ENCODE measurements at places on chromosomes 3 and 15. TPM values are rescaled to one million over a fixed set of nuclear protein-coding genes. Genes with fewer than 3 reads are reported as not detected.

- no peaks in the 10 kb centered on the region for H3K4me1 ChIP-seq
- DNase-seq: no peak
- no peak overlapping the region for H3K4me3 ChIP-seq
- no peaks in the 10 kb centered on the region for H3K36me3 ChIP-seq
Observed at GRCh38 chr15:59244337-59244736, 37.7 kb downstream of the LDHAL6B start.

DNA sequence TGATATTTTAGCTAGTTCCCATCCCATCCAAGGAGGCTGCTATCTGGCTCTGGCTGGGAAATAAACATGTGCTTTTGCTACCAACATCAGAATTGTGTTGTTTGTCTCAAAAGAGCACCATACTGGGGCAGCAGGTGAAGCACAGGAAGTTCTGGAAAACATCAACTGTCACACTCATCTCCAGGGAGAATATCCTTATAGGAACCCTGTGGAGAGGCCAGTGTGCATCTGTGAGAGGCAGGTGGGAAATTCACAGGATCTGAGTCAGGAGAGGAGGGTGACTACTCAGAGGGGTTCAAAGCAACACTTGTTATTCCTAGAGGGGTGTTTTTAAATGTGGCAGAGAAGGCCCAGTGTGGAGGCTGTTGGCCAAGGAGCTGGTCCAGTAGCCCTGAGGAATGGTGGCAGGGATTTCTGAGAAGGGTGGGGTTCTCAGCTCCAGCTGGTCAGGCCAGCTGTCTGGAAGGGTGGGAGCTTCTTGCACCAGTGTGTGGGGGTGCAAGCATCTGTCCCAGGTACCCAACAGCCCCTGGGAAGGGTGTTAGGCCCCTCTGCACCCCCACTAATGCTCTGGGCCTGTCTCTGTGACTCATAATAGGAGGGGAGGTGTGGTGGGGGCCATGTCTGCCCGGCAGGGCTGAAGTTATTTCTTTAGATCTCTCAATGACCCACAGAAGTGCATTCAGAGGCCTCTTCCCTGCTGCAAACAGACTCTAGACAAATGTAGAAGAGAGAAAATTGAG lies 28.7 kb downstream of the RPSA start:
- no peak for DNase-seq
- peaks cover 7% of the 10 kb centered on the region for H3K4me1 ChIP-seq
- H3K36me3 ChIP-seq: no peaks in the 10 kb centered on the region
- H3K4me3 ChIP-seq: no peak overlapping the region
- no peaks in the 10 kb centered on the region for H3K27me3 ChIP-seq
- no peak overlapping the region for H3K27ac ChIP-seq

- H3K4me1 ChIP-seq: peaks cover 19% of the 10 kb centered on the region
- DNase-seq: peak; percentile 34
- H3K4me3 ChIP-seq: no peak overlapping the region
- no peaks in the 10 kb centered on the region for H3K36me3 ChIP-seq
- H3K27ac ChIP-seq: peak overlapping the region; percentile 56
- H3K27me3 ChIP-seq: no peaks in the 10 kb centered on the region
Observed at GRCh38 chr3:38722781-38723568, 73.5 kb upstream of the SCN5A start.

- no peaks in the 10 kb centered on the region for H3K4me1 ChIP-seq
- H3K4me3 ChIP-seq: no peak overlapping the region
- no peaks in the 10 kb centered on the region for H3K27me3 ChIP-seq
- peak; percentile 13 for DNase-seq
Observed at GRCh38 chr15:88019656-88020055, 236.9 kb downstream of the NTRK3 start.

DNA sequence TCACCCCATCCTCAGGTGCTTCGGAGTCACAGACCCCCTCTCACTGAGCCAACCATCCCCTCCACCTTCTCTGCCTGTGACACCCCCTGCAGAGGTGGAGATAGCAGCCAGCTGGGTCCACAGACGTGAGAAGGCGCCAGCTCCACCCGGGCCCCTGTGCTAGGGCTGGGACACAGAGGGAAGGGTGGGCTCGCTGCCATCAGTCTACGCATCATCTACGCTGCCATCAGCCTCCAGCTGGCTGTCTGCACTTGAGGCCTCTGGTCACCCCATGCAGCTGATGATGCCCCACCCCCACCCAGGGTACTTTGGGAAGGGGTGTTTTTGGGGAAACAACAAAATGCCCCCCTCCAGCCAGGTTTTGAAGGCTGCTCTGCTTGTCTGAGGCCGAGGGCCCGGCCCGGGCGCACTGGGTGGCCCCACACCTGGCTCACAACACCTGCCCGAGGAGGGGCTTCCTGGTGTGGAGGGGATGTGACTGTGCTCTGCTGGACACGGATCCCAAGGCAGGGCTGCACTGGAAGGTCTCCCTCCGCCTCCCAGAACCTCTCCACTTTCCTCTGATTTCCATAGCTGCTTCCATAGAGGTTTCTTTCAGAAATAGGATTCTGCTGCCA lies 163.4 kb upstream of the IQSEC1 start:
- H3K27me3 ChIP-seq: peaks cover 4% of the 10 kb centered on the region
- no peaks in the 10 kb centered on the region for H3K4me1 ChIP-seq
- DNase-seq: no peak
- H3K4me3 ChIP-seq: no peak overlapping the region

GRCh38 chr3:73510334-73510733 lies 114.4 kb downstream of the PDZRN3 start:
- H3K36me3 ChIP-seq: no peaks in the 10 kb centered on the region
- no peak for DNase-seq
- no peaks in the 10 kb centered on the region for H3K27me3 ChIP-seq
- H3K27ac ChIP-seq: peak overlapping the region; percentile 33
- no peak overlapping the region for H3K4me3 ChIP-seq
- peaks cover 20% of the 10 kb centered on the region for H3K4me1 ChIP-seq

DNA sequence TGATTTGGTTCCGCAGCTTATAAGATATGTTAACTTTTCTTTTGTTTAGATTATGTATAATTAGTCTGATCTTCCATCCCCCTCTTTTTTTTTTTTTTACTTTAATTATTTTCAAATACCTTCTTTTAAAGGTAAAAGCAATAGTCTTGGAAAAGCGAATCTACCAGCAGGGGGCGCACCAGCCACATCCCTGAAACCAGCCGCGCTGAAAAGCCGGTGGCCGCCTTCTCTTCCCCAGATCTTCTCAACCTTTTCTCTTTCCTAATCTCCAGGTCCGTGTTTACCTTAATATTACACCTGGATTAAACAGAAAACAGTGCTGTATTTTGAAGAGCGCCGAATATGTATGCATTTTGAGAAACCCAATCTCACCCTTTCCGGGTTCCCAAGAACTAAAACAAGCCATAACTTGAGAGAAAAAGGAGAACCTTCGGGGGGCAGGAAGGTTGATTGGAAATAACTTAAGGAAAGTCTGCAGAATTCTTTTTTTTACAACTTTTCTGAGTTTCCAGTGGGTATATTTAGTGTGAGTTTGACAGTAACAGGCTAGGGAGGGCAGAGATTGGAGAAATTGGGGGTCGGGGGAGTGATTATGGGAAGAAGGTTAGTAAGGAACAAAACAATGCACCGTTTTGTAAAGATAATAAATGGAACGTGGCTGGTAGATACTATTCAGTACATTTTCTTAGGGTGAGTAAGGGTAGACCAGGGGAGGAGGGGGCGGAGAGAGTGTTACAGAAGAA lies 2.0 kb upstream of the SOX2 start:
- H3K27ac ChIP-seq: no peak overlapping the region
- H3K36me3 ChIP-seq: no peaks in the 10 kb centered on the region
- H3K4me1 ChIP-seq: no peaks in the 10 kb centered on the region
- peak; percentile 61 for DNase-seq
- H3K27me3 ChIP-seq: peaks cover 36% of the 10 kb centered on the region

- H3K4me1 ChIP-seq: peaks cover 47% of the 10 kb centered on the region
- no peak overlapping the region for H3K27ac ChIP-seq
- H3K27me3 ChIP-seq: no peaks in the 10 kb centered on the region
- H3K36me3 ChIP-seq: peaks cover 12% of the 10 kb centered on the region
- DNase-seq: no peak
Observed at GRCh38 chr15:75663931-75664421, 16.3 kb downstream of the SNX33 start.

DNA sequence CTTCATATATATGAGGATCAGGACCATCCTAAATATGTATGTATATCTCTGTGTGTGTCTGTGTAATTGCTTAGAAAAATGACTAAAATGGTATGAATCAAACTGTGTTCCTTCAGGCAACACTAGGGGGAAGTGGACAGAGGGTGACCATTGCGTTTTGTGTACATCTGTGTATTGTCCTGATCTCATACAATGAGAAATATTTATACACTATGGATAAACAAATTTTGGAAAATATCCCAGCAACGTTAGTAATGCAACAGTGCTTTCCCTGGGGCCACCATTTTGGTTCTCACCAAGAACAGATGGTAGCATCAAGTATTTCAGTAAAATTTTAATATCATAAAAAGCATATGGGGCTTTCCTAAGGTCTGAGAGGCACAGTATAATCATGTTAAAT lies 130.1 kb downstream of the PTPRG start:
- no peaks in the 10 kb centered on the region for H3K36me3 ChIP-seq
- H3K4me1 ChIP-seq: no peaks in the 10 kb centered on the region
- H3K27ac ChIP-seq: no peak overlapping the region
- DNase-seq: no peak
- no peaks in the 10 kb centered on the region for H3K27me3 ChIP-seq
- no peak overlapping the region for H3K4me3 ChIP-seq

GRCh38 chr3:179706233-179706632 lies 53.4 kb downstream of the USP13 start:
- H3K4me1 ChIP-seq: no peaks in the 10 kb centered on the region
- H3K27me3 ChIP-seq: no peaks in the 10 kb centered on the region
- no peak overlapping the region for H3K4me3 ChIP-seq
- no peak for DNase-seq

The EPB42 gene
- not detected for total RNA-seq

The ASB14 gene
- not detected for total RNA-seq

The PROS1 gene
- total RNA-seq: 48.8 TPM

The CPA3 gene
- not detected for total RNA-seq

The GOLGA6L7 gene
- not detected for total RNA-seq
